BJ (cell line): ENCODE measurements at places on chromosomes 7 and 10. TPM values are rescaled to one million over a fixed set of nuclear protein-coding genes. Genes with fewer than 3 reads are reported as not detected.
A peak's percentile ranks its signal among the peaks of the same experiment; 100 is the strongest.

The CHN2 gene
- not detected in 2 replicates for polyA plus RNA-seq

The PARD3 gene
- polyA plus RNA-seq = 17.7 and 25.4 TPM in 2 replicates

The FXYD4 gene
- not detected in 2 replicates for polyA plus RNA-seq

GRCh38 chr10:131897297-131897899, 3.4 kb upstream of the PPP2R2D start:
- DNase-seq = no peak

DNA sequence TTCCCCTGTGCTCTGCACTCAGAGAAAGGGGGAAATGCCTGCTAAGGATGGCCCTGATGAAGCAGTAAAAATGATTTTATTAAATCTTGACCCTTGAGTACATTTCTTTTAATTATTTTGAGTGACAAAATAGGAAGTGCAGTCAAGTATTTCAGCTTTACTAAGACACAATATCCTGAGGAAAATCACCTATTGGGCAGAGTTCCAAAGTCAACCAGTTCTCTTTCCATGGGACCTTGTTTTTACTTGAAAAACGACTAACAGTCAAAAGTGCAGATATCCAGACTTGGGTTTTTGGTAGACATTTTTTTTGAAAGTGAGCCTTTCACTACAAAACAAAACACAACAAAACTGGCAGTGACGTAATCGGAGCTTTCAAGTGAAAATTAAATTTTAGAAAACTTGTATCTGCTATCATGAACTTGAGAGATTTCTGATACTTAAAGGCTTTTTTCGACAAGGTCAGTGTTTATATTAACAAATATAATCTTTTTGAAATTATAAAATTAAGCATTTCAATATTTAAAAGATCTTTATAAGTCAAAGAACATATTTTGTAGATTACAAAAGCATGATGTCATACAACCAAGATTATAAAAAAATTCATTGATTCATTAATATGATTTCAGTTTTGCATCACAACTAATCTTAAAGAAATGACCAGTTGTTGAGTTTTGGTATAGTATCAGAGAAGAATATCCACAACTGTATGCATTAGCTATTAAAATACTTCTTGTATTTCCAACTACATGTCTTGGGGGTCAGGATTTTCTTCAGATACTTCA, 513.8 kb upstream of the AKR1E2 start:
- DNase-seq = no peak

DNA sequence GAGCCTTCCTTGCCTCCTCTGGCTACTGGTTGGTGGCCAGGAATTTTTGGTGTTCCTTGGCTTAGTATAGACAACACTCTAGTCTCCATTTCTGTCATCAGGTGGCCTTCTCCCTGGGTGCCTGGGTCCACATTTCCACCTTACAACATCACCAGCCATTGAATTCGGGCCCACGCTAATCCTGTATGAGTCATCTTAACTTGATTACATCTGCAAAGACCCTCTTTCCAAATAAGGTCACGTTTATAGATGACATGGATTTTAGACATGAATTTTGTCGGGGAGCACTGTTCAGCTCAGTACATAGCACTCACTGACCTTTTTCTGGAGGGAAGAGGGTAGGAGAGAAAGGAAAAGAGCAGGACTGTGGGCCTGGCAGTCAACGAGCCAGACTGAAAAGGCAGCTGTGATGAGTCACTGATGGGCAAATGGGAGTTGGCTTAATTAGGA, 39.4 kb downstream of the MMRN2 start:
- DNase-seq = no peak

DNA sequence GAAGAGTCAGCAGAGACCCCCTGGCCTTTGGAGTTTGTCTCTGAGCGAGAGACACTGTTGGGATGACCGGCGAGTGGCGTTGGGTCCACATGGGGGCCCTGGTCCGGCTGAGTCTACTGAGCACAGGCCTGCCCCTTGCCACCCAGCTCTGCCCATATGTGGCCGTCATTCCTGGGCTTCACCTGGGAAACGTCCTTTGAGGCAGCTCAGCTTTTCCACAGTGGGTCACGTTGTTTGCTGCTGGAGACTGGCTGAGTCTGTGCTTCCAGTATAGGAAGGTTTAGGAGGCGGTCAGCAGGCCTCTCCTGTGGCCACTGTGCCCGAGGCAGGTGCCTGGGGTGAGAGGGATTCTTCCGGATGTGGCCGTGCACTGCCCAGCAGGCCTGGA, 17.1 kb downstream of the ADAM8 start:
- no peak for DNase-seq

DNA sequence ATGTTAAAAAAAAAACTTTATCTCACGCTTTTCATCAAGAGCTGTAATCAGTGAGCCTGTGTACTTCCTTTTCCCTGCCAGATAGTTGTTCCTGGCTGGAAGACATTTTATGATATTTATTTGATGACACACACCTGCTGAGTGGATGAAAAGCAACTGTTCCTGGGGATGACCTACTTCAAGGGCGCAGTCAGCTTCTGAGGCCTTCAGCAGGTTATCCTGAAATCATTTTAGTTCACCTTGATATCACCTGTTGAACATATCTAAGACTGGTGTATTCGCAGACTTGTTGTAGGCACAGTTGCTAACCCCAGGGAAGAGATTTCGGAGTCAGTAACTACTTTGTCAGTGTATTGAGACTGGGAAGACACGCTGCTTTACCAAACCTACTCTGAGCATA, 234.5 kb upstream of the TCF7L2 start:
- DNase-seq = no peak

DNA sequence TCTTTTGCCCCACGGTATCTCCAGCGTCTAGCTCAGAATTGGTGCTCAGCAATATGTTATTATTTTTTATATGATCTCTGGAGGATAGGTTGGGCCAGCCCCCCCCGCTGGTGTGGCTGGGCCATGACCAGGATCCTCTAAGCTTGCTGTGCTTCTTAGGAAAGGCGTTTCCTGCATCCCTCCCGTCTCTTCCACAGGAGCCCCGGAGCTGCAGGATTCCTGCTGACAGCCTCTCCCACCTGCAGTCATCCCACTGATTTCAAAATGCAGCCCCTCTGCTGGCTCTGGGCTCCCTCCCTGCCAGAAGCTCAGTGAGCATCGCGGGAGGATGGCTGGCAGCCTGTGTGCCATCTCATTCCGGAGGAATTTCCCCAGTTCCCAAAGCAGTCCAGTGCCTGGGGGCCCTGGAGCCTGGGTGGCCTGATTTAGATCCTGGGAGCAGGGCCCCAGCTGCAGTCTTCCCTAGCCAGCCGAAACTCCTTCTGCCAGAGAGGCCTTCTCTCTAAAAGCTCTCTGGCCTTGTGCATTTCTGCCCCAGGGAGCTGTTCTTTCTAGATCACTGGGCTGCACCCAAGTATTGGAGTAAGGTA, 21.8 kb upstream of the GOLGA7B start:
- no peak for DNase-seq

GRCh38 chr10:17282311-17282710, 54.3 kb downstream of the VIM start:
- DNase-seq = no peak

The HKDC1 gene
- 0.09 and 0.18 TPM in 2 replicates for polyA plus RNA-seq

GRCh38 chr10:7173948-7174347, 236.9 kb downstream of the SFMBT2 start:
- DNase-seq = no peak

The SEMA3E gene
- polyA plus RNA-seq = 0.01 TPM in 1 of 2 replicates, not detected in the other

DNA sequence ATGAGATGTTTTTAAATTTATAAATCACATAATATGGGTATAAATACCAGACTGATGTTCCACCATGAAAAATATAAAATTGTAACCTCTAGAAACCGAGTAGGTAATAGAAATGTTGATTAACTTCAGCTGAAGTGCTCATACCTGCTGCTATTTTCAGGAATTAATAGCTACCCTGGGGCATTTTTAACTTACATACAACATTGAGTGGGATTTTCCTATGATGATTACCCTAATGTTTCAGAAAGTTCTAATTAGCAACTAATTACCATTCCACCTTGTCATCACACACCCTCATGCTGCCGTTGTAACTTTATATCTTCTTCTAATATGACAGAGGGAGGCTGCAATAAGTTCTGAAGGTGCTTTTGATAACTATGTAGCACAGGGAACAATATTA, 53.5 kb upstream of the ARHGAP12 start:
- no peak for DNase-seq

DNA sequence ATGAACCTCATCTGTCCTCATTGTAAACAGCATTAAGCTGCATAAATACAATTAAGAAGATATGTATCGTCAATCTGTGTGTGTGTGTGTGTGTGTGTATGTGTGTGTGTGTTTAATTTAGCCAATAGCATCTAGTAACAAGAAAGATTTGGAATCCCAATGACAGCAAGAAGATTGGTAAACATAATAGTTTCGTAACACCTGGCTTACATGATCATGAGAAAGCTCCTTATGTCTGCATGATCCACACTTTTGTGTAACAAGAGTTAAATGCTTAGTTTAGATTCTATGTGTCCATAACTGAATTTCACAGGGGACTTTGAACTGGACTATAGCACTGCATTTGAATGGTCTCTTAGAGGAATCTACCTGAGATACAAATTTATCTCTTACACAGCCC, 191.0 kb upstream of the BET1 start:
- no peak for DNase-seq

GRCh38 chr10:44714451-44714850, 196.7 kb upstream of the TMEM72 start:
- no peak for DNase-seq

GRCh38 chr7:130356876-130357611, 12.4 kb downstream of the CPA5 start:
- no peak for DNase-seq

GRCh38 chr7:37410305-37411229, 38.1 kb downstream of the ELMO1 start:
- DNase-seq = no peak

DNA sequence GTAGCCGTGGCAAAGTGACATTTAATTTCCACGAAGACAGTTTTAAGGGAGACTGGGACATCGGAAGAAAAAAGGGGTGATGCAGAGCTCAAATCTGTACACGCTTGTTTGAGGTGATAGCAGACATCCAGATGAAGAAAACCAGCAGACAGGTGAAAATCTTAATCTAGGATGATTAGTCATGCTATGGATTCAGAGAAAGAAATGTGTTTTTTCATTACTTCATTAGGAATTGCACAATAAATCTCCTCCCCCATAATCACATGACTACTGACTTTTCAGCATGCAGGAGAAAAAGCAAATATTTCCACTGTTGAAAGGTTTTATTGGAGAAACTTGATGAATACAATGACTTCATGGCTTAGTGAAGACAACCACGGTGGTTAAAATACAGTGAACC, 2.5 kb downstream of the NUDT5 start:
- peak; percentile 49 for DNase-seq

DNA sequence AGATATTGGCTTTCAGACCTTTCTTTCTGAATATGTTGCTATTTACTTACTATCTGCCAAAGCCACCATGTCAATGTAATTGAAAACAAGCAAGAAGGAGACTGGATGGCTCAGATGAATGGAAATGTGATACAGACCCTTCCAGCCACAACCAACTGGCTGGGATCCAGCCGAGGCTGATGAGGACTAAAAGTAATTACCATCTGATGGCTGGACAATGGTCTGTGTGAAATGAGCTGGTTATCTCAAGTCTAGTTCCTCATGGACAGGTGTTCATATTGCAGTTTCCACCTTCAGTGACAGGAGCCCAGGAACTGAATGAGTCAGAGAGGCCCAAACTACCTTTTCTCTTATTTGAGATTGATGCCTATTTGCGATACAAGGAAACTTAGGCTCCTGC, 267.5 kb downstream of the GATA3 start:
- no peak for DNase-seq

The VIPR2 gene
- polyA plus RNA-seq = not detected in 2 replicates

The DUS4L gene
- polyA plus RNA-seq = 2.2 and 4.5 TPM in 2 replicates

- DNase-seq = no peak
These were observed 7.1 kb upstream of the COL17A1 start for GRCh38 chr10:104092749-104093148.

DNA sequence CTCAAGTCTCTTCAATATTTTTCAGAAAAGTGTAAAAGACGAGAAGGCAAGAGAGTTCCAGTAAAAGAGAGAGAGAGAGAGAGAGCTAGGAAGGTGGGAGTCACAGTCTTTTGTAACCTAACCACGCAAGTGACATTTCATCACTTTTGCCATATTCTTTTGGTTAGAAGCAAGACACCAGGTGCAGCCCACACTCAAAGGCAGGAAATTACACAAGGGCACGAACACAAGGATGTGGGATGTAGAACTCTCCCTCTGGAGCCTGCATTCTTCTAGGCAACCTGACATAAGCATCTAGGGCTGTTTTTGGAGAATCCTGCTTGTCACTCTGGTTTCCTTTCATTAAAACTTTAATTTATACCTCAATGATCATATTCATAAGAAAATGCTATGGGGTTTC, 1213.1 kb downstream of the DNAJB9 start:
- DNase-seq = no peak

The HYAL4 gene
- polyA plus RNA-seq = not detected in 2 replicates

The TAS2R4 gene
- polyA plus RNA-seq = 0.12 and 0.23 TPM in 2 replicates

GRCh38 chr10:49518982-49519578, 19.8 kb downstream of the ERCC6 start:
- DNase-seq = no peak

DNA sequence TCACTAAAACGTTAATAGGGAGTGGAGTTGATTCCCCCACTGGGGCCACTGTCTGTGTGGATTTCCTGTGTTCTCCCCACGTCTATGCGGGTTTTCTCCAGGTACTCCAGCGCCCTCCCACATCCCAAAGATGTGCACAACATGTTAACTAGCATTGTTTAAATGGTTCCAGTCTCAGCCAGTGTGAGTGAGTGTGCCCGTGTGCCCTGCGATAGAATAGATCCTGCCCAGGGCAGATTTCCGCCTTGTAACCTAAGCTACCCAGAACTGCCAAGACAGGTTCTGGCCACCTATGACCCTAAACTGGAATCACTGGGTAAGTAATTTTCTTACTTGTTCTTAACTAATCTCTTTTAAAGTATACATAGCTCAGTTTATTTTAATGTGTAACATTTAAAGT, 58.5 kb downstream of the CCDC6 start:
- no peak for DNase-seq

The TMEM196 gene
- not detected in 2 replicates for polyA plus RNA-seq

DNA sequence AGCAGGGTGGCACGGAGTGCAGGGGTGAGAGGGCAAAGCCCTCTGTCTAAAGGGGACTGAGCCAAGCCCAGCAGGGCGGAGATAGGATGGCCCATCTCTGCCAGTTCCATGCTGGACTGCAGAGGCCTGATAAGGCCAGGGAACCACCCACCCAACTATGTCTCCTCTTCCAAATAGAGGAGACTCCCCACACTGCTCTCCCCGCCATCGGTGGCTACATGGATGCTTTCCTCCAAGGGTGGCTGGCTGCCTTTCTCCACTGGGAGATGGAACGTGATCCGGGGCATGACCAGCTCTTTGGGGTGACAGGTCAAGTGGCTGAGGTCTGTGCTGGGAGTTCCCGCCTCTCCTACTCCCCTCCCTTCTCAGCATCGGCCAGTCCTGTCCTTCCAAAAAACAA, 58.1 kb upstream of the MXI1 start:
- no peak for DNase-seq

The TAX1BP1 gene
- polyA plus RNA-seq = 93.6 and 143 TPM in 2 replicates

DNA sequence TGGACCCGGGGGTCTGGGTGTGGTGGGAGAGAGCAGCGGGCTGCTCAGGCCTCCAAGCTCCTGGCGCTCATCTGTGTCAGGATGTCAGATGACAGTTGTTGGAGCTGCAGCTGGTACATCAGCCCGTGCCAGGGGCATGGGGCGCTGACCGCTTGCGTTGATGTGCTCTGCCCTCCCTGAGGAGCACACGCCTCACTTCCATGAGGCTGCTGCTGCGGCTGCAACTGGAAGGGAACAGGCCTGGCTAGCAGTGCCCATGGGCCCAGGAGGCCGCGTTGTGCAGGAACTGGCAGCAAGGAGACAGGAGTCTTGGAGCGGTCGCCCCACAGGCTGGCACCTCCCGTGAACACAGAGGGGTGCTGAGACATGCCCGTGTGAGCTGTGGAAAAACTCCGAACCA, 361.3 kb upstream of the MKI67 start:
- DNase-seq = no peak

The NUTM2B gene
- 0.43 and 0.44 TPM in 2 replicates for polyA plus RNA-seq

- DNase-seq = no peak
These were observed 28.8 kb downstream of the TMEM120A start for GRCh38 chr7:75965617-75966016.
